ENCODE measurements at places on chromosomes 1 and 21.
A peak's percentile ranks its signal among the peaks of the same experiment; 100 is the strongest.

DNA sequence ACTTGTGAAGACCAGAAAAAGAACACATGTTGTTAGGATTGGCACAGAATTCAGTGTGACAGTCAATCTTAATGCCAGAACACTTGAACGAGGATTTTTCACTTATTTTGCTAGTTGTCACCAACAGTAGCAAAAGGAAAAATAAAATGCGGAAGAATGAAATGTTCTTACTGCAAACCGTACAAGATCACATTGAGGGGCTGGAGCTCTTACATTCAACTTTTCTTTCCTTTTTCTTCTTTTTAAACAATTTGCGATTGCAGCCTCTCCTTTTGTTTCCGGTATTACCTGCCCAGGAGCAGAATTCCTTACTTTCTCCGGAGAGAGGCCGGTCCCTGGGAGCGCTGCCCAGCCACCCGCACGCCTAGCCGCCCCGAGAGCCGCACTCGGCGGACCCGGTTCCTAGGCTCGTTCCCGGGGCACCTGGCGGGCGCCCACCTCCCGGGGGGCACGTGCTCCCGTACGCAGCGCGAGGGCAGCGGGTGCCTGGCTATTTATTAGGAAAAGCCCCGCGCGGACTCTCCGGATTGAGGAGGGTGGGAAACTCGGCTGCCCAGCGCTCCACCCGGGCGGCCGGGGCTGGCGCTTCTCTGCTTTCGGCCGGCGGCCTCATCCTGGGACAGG is 1.2 kb upstream of the CAMTA1 start:
- no peak for DNase-seq

DNA sequence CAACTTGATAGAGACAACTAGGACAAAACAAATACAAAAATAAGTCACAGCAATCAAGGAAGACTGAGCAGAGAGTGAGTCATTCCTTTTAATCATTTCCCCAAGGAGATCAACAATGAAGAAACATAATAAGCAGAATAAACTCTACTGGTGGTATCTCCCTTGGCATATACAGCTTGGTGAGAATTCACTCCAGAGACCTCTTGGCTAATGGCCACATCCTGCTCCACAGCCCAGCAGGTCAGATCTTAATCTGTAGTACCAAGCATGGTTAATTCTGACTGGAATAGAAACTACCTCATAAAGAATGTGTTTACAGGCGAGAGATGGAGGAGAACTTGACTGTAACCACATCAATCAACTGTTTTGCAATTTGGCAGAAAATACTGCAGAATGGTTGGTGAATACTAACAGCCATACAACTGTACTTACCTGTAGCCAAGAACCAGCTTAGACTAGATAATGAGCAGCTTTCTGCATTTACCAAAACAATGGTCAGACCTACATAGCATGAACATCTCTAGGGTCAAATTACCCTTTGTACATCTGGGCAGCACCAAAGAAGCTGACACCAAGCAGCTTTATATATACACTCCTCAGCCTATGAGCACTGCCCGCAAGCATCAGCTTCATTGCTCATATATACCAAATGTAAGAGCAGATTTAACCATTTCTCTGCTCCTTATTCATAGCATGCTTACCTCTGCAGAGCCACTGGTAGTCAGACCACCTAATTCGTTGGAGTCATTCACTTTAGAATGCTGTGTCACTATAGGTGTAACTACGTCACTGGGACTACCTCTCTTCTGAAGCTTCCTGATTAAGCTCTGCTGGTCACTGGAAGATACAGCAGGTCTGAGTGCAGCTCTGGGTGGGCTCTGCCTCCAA is 51.0 kb downstream of the KIAA0319L start:
- no peak for DNase-seq

GRCh38 chr1:79777481-79778219 is 771.1 kb upstream of the ADGRL4 start:
- no peak for DNase-seq

DNA sequence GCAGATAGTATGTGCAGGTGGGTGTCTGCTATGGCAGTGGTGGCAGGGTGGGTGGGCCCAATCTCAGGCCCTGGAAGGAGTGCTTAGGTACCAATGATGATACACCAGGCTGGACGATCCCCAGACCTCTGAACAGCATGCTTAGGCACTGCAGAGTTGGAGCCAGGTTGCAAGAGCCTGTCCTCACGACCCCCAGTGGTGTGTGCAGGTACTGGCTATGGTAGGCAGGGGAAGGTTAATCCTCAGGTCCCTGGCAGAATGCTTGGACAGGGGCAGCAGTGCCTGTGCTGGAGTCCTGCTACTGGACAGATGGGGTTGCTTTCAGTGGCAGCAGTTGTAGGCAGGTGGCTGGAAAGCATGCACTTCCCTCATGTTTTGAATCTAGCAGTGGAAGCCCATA is 100.5 kb upstream of the NEK7 start:
- peak; percentile 81 for DNase-seq

- DNase-seq = no peak
These were observed 47.8 kb downstream of the PTPN14 start for GRCh38 chr1:214503553-214503952.

DNA sequence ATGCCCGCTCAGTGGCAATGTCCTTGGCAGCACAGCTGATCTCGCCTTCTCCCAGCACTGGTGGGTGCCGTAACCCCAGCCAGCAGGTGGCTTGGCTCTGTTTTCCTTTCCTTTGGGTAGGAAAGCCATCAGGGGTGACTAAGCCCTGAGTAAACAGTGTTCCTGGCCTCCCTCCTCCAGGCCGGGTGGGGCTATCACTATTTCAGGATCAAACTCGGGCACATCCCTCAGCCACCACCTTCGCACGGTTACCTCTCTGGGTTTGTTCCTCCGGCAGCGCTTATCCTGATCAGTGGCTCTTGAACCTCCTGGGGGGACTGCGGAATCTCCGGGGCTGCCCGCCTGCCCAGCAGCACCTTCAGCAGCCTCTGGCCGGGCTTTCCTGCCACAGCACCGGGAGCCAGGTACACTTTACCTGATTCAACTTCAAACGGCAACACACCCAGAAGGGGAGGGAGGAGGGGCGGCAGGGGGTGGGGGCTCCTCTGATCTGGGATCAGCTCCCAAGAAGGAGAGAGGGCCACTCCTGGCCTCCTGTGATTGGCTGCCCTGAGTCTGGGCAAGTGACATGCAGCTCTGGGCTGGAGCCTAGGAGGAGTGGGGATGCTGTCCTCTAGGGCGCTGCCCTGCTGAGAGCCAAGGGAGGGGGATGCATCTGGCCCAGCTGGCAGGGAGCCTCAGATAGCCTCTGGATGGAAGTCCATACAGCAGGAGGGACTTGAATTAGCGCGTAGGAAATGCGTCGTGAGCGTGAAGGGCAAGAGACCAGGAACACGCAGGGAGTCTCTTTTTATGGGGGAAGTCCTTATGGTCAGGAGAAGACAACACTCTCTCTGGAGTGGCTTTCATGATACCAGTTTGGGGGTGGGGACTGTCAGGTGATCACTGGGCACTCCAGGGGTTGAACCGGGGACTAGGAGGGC is at the start of gene ASCL5:
ASCL5 (minus strand) TSS at position 353 of the 923 bp plus-strand sequence. CDS start 11,812 bp downstream, outside the sequence.
- DNase-seq = peak; percentile 76

- DNase-seq = no peak
These were observed 66.9 kb upstream of the PRDX6 start for GRCh38 chr1:173410133-173410793.

DNA sequence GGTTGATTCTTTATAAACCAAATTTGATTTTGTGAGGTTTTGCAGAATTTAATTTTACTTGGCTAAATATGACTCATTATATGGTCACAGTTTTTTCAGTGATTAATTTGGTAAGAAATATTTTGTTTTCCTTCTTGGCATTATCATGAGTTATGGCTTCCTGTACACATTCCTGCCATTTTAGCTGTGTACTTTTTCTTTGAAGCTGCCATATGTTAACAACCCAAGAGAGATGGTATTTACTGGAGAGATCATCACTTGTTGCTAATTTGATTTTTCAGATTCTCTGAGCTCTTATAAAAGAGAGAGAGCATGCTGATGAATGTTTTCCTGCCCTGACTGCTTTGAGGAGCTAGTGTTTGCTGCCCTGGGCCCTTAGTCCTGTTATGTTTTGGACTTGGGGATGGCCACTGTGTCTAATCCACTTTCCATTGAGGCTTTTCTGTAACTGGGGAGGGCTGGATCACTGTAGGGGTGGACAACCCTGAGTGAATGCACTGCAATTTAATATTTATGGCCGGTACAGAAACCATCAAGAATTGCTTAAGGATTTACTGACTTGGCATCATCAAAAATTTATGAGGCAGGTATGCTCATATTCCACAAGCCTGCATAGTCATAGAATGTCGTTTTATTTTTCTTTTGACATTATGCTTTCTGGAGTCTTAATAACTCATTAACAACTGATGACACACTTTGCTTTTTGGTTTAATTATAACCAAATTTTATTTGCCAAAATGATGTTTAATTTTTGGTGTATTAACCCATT is 200.9 kb downstream of the DISC1 start:
- DNase-seq = no peak

DNA sequence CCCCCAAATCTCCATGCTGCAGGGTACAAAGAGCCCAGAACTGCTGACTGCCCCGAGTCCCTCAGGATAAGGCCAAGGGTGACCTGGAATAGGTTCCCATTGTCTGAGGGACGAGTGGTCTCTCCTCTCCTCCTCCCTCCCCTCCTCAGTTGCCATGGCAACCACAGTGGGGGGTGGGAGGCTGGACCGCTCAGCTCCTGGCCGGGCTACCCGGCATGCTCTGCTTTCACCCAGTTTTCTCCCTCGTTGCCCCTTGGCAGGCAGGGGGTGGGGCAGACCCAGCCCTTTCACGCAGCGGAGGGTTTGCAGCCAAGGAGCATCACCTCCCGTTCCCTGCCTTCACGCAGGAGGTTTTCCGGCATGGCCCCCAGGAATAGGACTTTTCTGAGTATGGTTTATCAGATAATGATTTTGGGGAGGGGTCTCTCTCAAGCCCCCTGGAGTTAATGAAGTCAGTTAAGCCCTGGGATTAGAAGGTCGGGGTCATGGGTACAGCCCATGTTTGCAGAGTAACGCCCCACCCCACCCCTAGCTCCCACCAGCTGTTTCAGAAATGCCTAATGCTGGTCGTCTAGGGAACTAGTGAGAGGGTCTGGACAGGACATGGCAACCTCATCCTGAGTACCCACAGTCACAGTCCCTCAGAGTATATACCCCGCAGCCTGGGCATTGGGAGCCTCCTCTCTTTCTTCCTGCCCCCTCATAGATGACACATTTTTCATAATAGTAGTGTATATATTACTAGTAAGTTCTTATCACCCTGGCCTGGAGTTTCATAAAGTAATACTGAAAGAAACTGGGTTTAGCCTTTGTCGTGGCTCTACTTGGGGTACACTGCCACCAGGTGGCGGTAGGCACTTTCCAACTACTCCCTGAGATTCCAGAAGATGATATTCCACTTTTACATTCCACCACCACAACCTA is 20.7 kb downstream of the C1QB start:
- no peak for DNase-seq

DNA sequence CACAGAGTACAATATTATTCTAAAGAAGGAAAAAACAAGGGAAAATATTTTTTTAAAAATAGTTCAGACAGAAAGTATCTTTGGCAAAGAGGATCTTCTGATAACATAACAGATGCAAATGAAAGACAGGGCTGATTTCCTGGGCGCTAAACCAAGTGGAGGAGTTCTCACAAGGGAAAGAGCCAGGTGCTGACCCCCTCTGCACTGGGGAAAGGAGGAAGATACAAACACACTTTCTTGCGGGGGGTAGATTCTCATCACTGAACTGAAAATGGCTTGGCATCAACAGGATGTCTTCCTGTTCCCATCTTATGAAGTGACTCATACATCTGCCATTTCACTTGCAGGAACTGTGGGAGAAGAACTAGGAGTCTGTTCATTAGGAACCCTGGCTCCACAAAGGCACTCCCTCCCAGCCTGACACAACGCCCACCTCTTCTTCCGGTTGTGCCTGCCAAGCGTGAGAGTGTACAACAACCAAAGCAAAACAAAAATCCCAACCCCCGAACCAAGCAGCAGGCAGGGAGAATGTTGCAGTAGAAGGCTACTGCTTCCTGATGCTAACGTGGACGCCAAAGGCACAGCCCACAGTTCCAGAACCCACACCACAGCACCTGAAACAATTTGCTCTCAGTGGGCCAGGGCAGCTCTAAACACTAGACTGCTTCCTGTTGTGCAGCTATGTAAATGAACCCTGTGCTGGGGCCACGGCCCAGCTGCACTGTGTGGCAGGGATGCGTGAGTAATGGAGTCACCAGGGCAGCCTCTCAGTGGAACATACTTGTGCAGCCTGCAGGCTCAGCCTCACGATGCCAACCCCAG is 51.0 kb downstream of the GADD45A start:
- peak; percentile 81 for DNase-seq

GRCh38 chr1:17185485-17185860 is 19.5 kb upstream of the PADI1 start:
- peak; percentile 32 for DNase-seq

DNA sequence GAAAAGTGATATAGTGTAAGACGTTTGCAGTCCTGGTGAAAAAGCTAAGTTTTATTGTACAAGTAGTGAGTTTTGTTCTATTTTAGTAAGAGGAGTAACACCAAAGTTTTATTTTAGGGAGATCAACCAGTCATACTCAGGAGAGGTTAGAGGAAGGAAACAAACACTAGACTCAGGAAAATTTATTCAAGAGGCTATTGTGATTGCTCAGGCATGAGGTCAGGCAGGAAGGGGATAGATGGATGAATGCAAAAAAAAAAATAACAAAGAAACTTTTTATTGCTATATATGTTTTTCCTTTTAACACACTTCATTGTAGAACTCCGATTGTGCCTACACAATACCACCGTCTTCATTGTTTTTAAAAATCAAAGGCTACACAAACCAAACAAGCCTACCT is 189.0 kb downstream of the LYPLAL1 start:
- no peak for DNase-seq

DNA sequence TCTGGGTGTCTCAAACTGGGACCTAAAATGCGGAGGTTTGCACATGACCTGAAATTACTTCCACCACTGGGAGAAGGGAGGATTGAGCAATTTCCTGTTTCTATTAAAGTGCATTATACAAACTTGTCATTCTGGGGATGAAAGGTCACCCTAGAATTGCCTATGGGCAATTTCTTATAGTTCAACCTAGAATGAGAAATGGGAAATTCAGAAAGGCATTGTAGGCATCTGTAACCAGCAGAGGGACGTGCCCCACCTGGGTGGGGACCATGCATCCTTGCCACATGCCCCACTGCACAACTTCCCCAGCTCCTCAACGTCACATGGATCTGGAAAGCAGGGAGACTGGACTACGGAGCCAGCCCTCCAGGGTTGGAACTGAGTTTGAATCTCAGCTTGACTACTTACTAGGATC is 47.0 kb downstream of the MRPL39 start:
- DNase-seq = no peak

DNA sequence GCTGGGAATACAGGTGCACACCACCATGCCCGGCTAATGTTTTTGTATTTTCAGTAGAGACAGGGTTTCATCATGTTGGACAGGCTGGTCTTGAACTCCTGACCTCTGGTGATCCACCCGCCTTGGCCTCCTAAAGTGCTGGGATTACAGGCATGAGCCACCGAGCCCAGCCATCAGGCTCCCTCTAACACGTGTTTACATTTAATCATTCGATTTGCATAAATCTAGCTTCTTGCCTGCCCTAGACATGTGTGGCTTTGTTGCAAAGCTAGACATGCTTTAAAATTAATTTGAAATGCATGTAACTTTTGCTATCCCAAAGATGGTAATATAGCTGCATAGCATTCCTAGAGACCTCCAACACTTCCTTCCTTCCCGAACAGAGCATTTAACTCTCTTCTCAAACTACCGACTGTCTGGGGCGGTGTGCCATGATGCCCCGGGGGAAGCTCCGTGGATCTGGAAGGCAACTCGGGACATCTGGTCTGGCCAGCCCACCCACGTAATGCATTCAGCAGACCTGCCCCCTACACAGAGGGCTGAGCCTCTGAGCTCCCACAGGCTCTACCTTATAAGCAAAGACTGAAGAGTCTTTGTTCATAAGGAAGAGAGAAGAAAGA is 34.6 kb upstream of the NID1 start:
- peak; percentile 88 for DNase-seq
